ENCODE measurements at places on chromosomes 3 and 15. TPM values are rescaled to one million over a fixed set of nuclear protein-coding genes. Genes with fewer than 3 reads are reported as not detected.

The SMAD6 gene
- total RNA-seq: 22.0 TPM

The COPG1 gene
- 156 TPM for total RNA-seq

DNA sequence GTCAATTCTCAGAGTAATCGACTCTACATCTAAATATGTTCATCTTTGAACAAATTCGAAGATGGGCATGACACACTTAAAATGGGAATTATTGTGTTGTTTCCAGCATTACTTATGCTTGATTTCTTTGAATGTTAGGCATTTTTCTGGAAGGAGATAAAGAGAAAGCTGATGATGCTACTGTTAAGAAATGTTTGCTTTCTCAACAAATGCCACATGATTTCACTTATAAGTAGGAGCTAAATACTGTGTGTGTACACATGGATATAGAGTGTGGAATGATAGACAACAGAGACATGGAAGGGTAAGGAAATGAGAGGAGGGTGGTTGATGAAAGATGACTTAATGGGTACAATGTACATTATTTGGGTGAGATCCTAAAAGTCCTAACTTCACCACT lies 400.9 kb downstream of the TBL1XR1 start:
- H3K36me3 ChIP-seq: no peaks in the 10 kb centered on the region
- no peak overlapping the region for H3K27ac ChIP-seq
- no peaks in the 10 kb centered on the region for H3K4me1 ChIP-seq
- H3K27me3 ChIP-seq: no peaks in the 10 kb centered on the region
- no peak overlapping the region for H3K4me3 ChIP-seq

The CFAP100 gene
- total RNA-seq: 16.6 TPM

GRCh38 chr15:31274496-31275330 lies 51.9 kb upstream of the KLF13 start:
- H3K36me3 ChIP-seq: no peaks in the 10 kb centered on the region
- no peaks in the 10 kb centered on the region for H3K27me3 ChIP-seq
- H3K27ac ChIP-seq: no peak overlapping the region
- no peak overlapping the region for H3K4me3 ChIP-seq

GRCh38 chr3:119146578-119147375 lies 812 bp downstream of the TEX55 start:
- no peaks in the 10 kb centered on the region for H3K4me1 ChIP-seq
- no peak overlapping the region for H3K4me3 ChIP-seq
- H3K27me3 ChIP-seq: no peaks in the 10 kb centered on the region
- no peak overlapping the region for H3K27ac ChIP-seq

DNA sequence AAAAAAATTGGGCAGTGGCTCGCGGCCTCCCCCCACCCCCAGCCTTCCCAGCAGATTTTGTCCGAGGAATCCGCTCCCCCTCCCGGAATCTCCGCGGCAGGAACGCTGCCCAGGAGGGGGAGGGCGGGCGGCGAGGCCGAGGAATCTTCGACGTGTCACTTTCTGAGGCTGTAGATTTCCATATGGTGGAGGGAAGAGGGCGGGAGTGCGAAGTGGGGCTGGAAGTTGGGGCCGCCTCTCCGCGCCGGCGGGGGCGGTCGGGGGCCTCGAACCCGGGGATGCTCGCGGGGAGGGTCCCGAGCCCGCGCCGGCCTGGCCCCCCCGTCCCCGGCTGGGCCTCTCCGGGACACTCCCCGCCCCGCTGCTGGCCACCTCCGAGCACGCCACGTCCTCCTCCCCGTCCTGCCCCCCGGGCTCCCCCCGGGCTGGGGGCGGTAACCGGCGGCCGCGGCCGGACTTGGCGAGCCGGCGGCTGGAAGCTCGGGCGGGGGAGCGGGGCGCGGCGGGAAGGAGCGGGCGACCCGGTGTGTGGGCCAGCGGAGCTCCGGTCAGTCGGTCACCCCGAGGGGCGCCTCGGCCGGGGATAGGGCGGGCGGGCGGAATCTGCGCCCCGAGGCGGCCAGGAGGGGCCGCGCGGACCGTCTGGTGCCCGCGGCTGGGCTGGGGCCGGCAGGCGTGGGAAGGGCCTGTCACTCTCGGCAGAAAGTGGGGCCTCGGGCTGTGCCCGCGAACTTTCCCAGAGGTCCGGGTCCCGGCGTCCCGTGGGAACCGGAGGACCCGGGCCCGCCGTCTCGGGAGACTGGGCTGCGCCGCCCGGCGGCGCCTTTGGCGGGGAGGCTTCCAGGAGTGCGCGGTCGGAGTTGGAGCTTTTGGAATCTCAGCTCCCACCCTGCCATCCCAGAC lies 951 bp downstream of the FNDC3B start:
- peak; percentile 60 for DNase-seq
- H3K4me3 ChIP-seq: peak overlapping the region; percentile 90
- peak overlapping the region; percentile 97 for H3K27ac ChIP-seq

DNA sequence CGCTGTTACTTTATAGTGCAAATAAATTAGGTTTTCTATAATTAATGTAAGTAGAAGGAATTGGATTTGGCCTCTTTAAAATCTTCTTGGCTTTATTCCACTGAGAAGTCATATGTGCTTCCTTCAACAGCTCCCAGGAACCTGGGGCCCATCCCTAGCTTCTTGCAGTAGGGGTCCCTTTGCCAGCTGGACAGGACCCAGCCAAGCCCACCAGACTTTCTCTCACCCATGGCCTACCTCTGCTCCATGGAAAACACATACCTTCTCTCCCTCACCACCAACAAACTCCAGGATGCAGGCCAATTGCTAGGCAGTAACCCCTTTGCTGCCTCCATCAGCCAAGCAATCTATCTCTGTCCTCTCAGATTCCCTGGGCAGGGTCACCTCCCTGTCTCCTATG lies 84.0 kb downstream of the RSL24D1 start:
- no peaks in the 10 kb centered on the region for H3K27me3 ChIP-seq
- H3K4me1 ChIP-seq: peaks cover 7% of the 10 kb centered on the region
- H3K27ac ChIP-seq: no peak overlapping the region
- H3K36me3 ChIP-seq: no peaks in the 10 kb centered on the region
- DNase-seq: peak; percentile 55

DNA sequence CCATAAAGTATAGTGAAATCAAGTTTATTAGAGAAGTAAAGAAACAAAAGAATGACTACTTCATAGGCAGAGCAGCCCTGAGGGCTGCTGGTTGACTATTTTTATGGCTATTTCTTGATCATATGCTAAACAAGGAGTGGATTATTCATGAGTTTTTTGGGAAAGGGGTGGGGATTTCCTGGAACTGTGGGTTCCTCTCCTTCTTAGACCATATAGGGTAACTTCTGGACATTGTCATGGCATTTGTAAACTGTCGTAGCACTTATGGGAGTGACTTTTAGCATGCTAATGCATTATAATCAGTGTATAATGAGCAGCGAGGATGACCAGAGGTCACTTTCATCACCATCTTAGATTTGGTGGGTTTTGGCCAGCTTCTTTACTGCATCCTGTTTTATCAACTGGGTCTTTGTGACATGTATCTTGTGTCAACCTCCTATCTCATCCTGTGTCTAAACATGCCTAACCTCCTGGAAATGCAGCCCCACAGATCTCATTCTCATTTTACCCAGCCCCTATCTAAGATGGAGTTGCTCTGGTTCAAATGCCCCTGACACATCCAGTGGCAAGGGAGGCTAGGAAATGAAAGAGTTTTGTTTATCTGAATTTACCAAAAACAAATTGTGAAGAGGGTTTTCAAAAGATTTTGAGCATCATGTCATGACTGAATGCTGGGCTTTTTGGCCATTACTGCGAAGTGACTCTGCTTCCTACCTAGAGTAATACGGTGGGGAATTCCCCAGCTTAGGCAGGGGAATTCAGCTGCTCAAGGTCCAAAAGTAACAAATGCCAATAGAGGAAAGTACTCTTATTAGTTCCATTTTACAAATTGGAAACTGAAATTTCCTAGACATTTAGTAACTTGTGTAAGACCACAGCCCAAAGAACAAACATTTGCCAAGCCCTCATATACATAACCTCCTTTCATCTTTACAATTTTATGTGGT lies 6.2 kb upstream of the SPSB4 start:
- H3K4me3 ChIP-seq: no peak overlapping the region
- no peaks in the 10 kb centered on the region for H3K36me3 ChIP-seq
- H3K27me3 ChIP-seq: no peaks in the 10 kb centered on the region
- DNase-seq: no peak

The SLC2A2 gene
- not detected for total RNA-seq

DNA sequence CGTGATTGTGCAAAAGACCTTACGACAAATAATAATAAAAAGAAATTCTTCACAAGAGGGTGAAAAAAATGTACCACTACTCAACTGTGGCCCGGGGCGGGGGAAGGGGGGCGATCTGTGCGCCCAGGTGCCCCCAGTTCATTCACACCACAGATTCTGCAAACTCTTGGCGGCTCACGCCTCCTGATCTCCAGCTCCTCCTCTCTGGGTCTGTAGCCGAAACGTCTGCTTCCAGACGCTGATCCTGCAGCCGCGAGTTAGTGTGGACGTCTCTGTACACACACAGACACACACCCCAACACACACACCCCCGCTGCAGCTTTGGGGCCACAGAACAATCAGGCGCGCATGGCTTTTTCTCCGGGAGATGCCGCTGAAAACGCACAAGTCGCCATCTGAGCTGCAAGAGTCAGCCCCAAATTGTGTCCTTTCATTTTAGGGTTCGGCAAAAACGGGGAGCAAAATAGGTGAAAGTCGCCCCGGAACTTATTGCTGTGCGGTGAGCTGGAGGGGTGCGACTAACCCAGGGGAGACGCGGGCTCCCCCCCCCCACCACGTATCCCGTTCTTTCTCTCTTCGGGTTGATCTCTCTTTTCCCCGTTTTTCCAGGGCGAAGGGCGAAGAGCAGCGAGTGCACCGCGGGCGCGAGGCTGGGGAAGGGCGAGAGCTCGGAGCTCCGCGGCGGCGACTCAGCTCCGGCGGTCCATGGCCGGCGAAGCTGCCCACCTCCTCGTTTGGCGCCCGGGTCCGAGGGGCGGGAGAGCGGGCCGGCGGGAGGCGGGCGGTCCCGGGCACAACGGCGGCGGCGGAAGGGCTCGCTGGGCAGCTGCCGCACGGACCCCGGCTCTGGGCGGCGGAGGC lies 505 bp upstream of the WNT5A start:
- H3K27me3 ChIP-seq: peaks cover 74% of the 10 kb centered on the region
- H3K36me3 ChIP-seq: peaks cover 4% of the 10 kb centered on the region
- peak overlapping the region; percentile 83 for H3K27ac ChIP-seq
- peaks cover 68% of the 10 kb centered on the region for H3K4me1 ChIP-seq

DNA sequence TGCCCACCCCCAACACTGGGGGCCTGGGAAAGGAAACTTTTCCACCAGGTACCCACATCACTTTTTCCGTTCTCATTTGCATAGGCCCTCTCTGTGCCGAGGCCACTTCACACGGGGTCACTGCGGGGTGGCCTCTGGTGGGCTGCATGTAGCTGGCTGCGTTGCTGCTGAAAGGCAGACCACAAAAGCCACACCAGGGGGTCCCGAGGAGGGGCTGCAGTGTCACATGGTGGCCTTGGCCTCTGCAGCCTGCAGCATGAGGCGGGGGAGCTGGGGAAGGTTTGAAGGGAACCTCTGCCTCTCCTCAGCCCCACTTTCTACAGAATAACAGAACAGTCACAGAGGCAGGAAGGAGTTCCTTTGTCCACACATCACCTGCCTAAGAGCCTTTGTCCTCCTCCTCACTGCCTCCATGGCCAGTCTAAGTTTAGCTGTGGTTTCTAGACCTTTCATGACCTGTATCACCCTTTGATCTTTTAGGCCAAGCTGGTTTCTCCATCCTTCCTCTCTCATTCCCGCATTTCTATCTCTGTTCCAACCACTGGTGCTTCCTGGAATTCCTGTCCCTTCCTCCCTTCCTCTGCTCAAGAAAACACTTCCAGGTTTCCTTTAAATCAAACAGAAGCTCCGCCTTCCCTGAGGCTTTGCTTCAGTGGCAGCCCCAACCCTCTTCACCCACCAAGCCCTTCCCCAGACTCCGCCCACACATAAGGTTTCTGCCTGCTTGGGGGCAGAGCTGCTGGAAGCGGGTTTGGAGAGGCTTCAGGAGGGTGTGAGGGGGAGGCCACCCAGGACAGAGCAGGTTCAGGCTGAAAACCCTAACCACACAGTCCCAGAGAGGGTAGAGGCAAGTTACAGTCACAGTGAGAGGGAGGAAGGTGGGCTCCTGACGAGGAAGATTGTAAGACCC lies 150.7 kb upstream of the TLE3 start:
- no peak overlapping the region for H3K27ac ChIP-seq
- H3K4me1 ChIP-seq: peaks cover 38% of the 10 kb centered on the region
- peaks cover 2% of the 10 kb centered on the region for H3K27me3 ChIP-seq

DNA sequence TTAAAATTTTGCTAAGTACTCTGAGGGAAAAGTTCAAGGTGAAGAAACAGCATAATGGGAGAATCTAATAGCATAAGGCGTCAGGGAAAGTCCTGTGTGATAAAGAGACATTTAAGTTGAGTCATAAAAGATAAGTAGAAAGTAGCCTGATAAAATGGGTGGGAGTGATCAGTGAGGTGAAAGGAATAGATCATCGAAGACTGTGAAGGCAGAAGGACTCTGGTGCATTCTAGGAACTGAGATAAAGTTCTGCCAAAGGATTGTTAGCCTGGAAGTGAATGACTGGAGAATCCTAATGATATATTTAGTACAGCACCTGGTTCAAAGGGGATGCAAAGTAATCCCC lies 149.9 kb downstream of the CFAP20DC start:
- peaks cover 3% of the 10 kb centered on the region for H3K4me1 ChIP-seq
- no peak overlapping the region for H3K4me3 ChIP-seq

DNA sequence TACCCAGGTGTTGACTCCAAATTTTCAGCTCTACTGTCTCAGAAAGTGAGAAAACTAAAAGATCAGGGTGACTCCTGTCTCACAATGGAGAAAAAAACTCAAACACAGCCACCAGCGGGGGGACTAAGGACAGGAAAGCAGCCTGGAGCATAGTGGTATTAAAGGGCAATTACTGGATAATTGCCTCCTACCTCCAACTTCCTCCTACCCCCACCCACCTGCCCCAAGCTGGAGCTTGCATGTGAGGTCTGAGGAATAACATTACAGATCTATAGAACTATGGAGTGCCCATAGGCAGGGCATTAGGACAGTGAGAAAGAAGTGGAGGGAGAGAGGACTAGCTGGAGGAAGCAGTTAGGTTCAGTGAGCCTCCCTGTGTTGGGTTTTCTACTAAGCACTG lies 2.7 kb upstream of the PCCB start:
- no peak overlapping the region for H3K27ac ChIP-seq
- H3K27me3 ChIP-seq: no peaks in the 10 kb centered on the region
- H3K4me1 ChIP-seq: peaks cover 12% of the 10 kb centered on the region
- DNase-seq: no peak
- H3K36me3 ChIP-seq: no peaks in the 10 kb centered on the region

The RAB11A gene
- total RNA-seq: 373 TPM

GRCh38 chr3:120244834-120245225 lies 40.2 kb downstream of the GPR156 start:
- H3K4me1 ChIP-seq: no peaks in the 10 kb centered on the region
- no peaks in the 10 kb centered on the region for H3K27me3 ChIP-seq
- H3K27ac ChIP-seq: peak overlapping the region; percentile 59
- peak; percentile 80 for DNase-seq
- H3K36me3 ChIP-seq: no peaks in the 10 kb centered on the region

The APOD gene
- total RNA-seq: 155 TPM

The USP19 gene
- total RNA-seq: 32.5 TPM

The ASB14 gene
- total RNA-seq: 0.59 TPM

- H3K36me3 ChIP-seq: no peaks in the 10 kb centered on the region
- no peaks in the 10 kb centered on the region for H3K27me3 ChIP-seq
- H3K27ac ChIP-seq: no peak overlapping the region
- no peaks in the 10 kb centered on the region for H3K4me1 ChIP-seq
- H3K4me3 ChIP-seq: no peak overlapping the region
Measured at GRCh38 chr15:55721554-55722185, 21.3 kb downstream of the PRTG start.

Measured in spinal cord (tissue), 10 donors.